ENCODE measurements at places on chromosomes 5 and 9.

DNA sequence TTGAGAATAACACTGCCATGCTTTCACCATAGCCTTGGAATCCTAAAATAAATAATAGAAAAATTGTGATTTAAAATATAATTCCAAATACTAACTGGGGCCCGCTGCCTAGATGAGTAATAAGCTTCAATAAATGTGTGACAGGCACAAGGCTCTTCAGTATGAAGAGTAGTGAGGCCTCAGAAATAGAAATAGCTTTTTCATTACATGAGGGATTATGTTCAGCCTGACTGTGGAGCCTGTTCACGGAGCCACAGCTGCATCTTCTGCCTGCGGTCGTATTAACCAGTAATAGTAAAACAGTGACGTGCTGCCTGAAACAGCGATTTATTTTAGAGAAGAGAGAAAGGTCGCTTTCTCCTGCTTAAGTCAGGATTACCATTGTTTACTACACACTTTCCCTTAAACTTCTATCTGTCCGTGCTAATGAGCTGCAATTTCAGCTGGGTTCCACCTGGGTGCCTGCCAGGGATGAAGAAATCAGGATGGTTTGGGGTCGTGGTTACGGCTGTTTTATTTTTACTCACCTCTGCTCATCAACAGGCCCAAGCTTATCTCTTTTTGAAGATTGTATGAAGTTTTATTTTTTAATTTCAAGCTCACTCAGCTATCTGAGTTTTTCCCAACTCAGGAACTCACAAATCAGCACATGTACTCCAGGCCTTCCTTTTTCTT is 284.9 kb upstream of the WWC1 start:
- no peak for DNase-seq

DNA sequence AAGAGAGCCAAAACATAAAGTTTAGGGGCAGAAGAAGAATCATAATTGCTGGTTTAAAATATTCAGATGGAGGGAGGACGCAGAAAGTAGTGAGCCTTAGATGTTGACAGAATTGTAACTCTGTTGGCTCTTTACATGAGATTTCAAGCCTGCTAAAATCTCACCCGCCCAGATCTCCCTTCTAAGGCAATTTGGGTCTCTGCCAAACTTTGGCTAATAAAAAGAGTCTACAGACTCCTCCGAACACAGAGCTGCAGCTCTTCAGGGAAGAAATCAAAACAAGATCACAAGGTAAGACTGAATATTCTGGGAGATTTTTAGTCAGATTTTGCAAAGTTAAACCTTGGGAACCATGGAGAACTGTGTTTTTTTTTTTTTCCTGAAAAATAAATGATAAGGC is at the start of gene IL33:
Gene IL33, plus strand, starts transcription at position 246 of the 400 bp plus-strand sequence. CDS start 25,888 bp downstream, outside the sequence.
- no peak for DNase-seq

DNA sequence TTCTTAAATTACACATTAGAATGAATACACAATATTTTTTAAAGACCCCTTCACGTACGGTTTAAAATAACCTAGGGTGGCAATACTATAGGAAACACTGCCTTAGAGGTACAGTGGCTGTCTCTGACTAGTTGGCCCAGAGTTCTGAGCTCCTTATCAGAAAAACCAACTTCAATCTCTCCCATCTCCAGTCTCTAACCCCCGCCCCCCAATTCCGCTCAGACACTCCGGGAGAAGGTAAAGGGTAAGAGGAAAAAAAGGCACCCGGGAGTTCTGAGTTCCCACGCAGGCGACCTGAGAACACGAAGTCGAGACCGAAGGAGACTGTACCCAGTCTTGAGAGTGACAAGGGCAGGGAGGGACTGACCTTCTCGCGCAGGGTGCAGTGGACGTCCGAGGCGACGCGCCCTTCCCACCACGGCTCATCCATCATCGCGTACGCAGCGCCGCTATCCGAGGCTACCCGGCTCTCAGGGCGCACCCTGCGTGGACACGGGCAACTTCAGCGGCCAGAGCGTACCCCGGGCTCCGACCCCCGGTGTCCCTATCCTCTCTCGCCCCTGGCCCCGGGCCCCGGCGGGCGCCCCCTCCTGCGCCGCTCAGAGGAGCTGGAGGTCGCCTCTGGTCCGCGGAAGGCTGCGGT is 752 bp downstream of the CCNJL start:
- DNase-seq: no peak

- no peak for DNase-seq
Observed at GRCh38 chr5:143594902-143595818, 191.7 kb upstream of the NR3C1 start.

DNA sequence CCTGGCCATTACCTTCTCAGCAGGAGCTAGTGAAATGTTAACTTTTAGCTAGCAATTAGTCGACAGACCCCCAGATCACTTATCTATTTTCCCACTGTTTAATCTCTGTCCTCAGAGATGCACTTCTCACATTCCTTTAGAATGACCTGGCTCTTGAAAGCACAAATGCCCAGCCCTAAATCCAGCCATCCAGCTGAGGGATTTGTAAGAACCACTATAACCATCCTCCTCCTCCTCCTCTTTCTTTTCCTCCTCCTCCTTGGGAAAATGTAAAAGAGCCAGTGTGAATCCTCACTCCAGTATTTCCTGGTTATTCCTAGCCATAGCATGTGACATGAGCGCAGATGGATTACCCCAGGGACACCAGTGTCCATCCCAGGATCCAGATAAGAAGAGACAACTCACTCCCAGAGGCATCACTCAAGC is 124.3 kb downstream of the ENC1 start:
- no peak for DNase-seq

- DNase-seq: no peak
Observed at GRCh38 chr9:37972351-37972848, 68.5 kb upstream of the SLC25A51 start.

GRCh38 chr5:143436871-143437270 is 33.4 kb upstream of the NR3C1 start:
- DNase-seq: no peak

- DNase-seq: no peak
Observed at GRCh38 chr5:111337688-111338087, 113.5 kb downstream of the CAMK4 start.

- DNase-seq: no peak
Observed at GRCh38 chr9:137428841-137429545, 5.8 kb downstream of the NOXA1 start.

DNA sequence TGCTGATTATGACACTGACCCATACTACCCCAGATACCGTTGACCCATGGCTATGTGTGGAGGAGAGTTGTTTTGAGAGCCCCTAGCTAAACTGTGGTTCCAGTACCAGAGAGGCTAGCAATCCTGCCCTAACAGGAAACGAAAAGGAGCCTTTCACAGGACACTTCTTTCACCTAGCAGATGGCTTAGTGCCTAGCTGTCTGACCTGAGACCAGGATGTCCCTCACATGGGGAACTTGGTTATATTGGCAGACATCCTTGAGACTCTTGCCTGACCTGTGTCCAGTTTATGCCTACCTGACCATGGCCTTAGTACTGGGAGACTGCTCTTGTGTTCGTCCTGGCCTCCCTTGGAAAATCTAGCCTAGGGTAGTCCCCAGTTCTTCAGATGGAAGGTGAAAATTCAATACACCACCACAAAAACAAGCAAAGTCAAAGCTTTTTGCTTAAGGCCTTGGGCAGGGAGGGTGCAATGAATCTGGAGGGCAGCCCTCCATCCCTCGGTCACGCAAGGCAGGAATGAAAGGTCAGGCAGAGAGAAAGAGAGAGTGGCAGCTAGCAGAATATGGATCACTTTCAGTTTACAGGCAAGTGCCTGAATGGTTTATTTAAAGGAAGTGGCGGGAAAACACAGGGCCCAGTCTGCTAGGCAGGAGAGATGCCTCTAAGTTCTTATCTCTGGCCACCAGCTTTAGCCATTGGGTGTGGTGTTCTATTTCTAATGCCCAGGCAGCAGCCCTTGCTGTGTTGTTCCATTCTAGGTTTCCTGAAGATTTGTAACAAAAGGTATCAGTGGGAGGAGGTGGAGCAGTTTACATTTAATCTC is 16.4 kb upstream of the ZNF474 start:
- DNase-seq: no peak

DNA sequence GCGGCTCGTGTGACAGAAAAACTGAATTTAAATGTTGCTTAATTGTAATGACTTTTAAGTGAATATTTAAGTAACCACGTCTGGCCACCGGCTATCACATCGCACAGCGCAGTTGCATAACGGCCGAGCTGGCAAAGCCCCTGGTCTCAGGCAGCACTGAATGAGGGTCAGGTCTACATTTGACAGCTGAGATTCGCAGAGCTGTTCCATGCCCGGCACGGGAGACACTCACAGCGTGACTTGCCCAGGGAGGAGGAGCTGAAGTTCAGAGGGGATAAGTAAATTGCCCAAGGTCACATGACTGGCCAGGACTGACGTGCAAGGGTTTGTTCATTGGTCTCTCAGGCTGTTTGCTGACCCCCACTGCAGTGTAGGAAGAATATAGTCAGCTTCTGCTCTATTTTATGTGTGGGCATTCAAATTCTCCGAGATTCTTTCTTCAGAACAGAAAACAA is 17.4 kb upstream of the COL5A1 start:
- DNase-seq: no peak

Data from activated naive CD4-positive, alpha-beta T cell (primary cell).